ENCODE measurements at places on chromosomes 16 and 17.

- peak; percentile 5 for DNase-seq
These were observed 14.7 kb downstream of the ABR start for GRCh38 chr17:1164935-1165556.

- DNase-seq = no peak
These were observed 40.3 kb upstream of the GAS7 start for GRCh38 chr17:10238661-10239060.

- no peak for DNase-seq
These were observed 1906.3 kb downstream of the TP53TG3F start for GRCh38 chr16:35365675-35366074.

GRCh38 chr17:5562661-5563360 is 21.5 kb downstream of the NLRP1 start:
- DNase-seq = no peak

DNA sequence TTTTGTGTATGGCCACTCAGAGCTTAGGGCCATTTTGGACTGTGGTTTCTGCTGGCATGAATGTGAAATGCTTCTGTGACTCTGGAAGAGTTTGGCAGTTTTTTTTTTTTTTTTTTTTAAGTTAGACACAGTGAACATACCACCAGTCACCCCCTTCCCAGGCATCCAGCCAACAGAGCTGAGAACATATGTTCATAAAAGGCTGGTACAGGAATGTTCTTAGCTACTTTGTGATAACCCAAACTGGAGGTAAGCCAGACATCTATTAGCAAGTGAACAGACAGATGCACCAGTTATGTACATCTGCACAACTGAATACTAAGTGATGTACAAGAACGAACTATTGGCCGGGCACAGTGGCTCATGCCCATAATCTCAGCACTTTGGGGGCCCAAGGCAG is 92.7 kb downstream of the ABCC1 start:
- DNase-seq = no peak

DNA sequence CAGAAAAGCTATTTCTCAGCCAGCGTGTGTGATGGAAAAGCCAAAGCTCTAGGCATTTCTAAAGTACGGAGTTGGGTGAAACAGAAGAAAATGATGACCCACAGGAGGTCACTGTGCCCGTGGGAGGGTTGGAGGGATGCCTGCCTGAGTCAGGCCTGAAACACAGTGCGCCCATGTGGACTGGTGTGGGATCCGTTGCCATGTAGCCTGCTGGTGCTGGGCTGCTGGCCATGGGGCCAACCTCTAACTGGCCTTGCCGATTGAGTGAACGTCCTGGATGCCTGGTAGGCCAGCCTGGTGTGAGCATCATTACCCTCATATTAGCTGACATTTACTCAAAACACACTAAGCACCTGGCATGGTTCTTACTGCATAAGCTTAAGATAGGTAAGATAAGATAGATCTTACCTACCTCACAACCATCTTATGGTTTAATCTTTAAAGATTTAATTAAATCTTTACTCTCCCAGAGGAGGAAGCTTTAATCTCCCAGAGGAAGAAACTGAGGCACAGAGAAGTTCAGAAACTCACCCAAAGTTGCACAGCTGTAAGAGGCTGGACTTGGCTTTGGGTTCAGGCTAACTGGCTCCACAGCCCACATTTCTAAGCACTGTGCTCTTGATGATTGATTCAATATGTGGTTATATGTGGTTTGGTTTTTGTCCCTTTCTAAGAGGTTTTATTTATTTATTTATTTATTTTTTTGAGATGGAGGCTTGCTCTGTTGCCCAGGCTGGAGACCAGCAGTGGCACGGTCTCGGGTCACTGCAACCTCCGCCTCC is 15.7 kb downstream of the MGAT5B start:
- DNase-seq = no peak

DNA sequence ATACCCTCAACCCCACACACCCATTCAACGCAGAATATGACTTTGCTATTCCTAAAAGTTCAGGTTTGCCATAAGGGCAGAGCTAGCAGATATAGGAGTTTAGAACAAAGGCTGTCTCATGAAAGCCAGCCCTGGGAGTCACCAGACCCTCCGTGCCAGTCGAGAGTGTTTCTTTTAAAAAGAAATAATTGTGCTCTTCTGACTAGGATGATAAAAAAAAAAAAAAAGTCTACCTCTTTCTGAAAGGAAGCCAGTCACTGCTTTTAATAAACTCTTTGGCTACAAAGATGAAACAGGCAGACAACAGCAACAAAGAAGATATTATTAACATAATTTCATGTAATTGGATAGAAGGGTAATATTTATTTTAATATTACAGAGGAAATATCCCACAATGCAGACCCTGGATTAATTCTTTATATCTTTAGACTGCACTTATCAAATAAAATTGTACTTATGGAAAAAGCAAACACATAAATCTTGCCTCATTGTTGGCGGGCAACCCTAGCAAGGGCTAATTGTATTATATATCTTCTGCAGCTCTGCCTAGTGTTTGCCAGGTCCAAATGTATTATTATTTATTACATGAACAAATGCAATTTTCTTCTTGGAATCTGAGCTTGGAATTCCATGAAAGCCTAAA is 277.5 kb upstream of the DYNLRB2 start:
- no peak for DNase-seq

GRCh38 chr17:49519781-49520180 is 24.7 kb downstream of the NGFR start:
- no peak for DNase-seq

DNA sequence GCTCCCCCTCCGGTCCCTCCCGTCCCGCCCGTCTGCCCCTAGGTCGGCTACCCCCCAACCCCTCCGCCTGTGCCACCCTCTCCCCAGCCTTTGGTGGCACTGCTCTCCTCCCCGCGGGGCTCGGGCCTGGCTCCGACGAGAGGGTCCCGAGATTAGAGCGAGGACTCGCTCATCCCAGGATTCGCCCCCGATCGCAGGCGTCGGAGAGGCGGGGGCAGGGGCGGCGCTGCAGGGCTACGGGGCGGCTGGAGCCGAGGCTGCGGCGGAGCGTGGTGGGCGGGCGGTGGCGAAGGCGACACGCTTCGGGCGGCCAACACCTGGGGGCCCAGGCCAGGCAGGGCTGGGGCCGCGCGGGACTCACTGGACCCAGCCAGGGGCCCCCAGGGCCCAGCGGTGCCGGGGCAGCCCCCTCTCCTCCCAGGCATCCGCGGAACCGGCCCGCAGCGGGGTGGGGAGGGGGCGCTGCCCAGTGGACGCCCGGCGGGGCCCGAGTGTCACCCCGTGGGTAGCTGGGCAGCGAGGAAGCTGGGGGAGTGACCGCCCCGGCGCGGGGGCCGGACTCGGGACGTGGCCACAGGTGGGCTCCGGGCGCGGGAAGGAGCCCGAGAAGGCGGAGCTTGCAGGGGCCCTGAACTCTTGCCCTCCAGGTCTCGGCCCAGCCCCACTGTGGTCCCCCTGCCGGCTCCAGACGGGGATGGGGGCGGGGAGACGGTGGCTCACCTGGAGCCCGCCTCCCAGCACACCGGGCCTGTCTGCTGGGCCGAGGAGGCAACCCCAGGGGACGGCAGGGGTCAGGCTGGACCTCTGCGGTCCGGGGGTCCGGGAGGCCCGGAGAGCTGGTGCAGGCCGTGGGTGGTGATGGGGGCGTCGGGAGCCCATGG is 1.5 kb downstream of the MGAT5B start:
- DNase-seq = no peak

- DNase-seq = no peak
These were observed 1297.6 kb upstream of the GOT2 start for GRCh38 chr16:60031740-60032139.

DNA sequence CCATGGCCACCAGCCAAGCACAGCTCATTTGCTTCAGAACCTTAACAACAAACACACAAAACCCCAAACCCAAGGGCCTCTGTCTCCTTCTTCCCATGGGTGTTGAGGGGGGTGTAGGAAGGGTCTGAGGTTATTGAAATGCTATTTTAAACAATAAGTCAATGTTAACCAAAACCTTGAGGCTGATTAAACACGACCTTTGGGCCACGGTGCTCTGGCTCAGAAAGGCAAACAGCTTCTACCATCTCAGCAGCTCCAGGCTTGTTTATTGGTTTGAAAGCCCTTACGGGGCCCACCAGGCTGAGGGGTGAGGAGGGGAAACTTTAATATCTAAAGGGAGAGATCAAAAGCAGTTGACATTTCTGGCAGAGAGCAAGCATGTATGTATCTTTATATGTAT is 185.7 kb upstream of the IRX6 start:
- DNase-seq = no peak

GRCh38 chr17:51948128-51948527 is 210.4 kb downstream of the CA10 start:
- DNase-seq = no peak

GRCh38 chr16:3098459-3099394 is at the start of gene ZSCAN10:
Gene ZSCAN10, minus strand, starts transcription at chr16:3099294. Its CDS starts 6,357 bp downstream, at chr16:3092937.
- no peak for DNase-seq

DNA sequence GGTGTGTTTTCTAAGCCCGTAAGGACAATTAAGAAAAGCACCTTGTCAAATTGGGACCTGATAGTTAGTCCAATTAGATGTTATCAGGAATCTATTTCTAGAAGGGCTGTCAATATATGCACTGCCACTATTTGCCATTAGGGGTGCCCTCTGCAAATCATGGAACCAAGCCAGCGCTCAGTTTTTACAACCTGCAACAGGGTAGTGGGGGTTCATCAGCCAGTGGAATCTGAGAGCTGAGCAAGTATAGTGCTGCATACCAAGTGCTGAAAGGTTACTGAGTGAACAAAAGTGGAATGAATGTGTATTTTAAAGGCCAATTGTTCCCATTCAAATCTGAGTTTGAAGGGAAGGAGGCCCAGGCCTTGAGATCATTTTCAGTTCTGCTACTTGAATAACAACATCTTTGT is 10.4 kb downstream of the PRR11 start:
- DNase-seq = peak; percentile 83

DNA sequence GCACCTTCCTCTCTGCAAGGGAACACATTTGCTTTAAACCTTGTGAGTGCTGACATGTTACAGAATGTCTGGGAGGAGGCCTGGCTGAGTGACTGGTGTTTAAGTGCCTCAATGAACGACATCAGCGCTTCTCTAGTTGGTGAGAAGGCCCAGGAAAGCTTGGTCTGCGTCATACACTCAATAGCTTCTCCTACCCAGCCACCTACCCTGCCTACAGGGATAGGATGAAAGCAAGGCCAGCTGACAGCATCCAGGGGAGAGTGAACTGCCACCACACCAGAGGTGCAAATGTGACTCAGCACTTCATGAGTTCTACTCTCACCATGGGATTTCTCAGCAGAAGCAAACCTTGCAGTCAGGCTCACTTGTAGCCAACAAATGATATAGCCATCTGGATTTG is 31.7 kb upstream of the CFAP20 start:
- no peak for DNase-seq

DNA sequence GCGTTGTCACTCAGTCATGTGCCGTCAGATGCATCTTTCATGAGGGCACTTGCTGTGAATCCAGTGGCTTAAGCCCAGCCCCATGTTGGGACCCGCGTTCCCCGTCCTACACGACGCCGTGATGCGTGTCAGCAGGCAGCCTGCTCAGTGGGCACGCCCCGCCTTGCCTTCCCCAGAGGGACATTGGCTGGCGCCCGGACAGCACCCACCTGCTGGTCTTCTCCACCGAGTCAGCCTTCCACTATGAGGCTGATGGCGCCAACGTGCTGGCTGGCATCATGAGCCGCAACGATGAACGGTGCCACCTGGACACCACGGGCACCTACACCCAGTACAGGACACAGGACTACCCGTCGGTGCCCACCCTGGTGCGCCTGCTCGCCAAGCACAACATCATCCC is 8.8 kb downstream of the ITGB4 start:
- DNase-seq = no peak

- DNase-seq = no peak
These were observed 577 bp downstream of the TTC19 start for GRCh38 chr17:15999974-16000827.

DNA sequence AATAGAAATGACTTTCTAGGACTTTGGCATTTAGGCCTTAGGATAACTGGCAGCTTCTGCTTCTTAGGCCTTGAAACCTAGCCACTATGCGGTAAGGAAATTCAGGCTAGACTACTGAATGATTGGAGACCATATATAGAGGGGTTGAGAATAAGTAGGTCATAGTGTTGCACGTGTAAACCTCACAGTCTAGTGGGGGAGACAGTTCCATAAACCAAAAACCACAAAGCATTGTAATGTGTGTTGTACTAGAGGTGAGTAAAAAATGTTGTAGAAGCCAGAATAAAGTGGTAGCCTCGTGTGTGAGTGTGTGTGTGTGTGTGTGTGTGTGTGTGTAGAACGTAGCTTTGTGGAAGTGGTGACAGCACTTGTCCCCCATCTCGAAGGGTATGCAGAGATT is 188.5 kb downstream of the MAP2K6 start:
- no peak for DNase-seq

GRCh38 chr17:45672301-45672700 is 111.8 kb upstream of the CRHR1 start:
- DNase-seq = no peak

- DNase-seq = no peak
These were observed 8.1 kb downstream of the NDE1 start for GRCh38 chr16:15658149-15658548.

DNA sequence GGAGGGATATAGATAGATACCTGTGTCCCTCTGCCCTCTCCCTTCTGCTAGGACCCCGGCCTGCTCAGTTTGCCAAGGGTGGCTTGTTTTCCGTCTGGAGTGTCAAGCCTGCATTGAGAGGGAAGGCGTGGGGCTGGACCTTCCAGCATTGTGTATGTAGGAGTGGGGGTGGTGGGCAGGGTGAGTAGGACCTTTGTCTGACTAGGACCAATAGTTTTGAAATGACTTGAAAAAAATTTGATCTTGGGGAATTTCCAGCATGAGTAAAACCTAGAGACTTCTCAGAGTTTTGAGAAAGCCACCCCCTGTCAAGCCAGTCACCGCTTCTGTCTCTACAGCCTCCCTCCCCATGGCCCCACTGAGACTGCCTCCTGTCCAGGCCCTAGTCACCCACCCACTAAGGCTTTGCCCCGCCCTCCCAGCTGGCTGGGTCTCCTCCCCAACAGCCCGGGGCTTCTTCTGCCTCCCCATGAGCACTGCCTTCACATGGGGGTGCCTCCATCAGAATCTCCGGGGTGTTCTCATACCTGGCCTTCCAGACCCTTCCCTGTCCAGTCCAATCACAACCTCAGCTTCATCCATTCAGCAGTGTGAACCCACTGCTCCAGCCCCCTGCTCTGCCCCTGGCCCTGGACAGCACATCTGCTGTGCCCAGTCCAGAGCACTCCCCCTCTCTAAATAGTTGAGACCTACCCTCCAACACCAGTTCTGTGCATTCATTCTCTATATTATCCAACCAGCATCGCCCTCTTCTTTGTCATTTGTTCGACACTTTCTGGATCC is 207.0 kb downstream of the MSI2 start:
- no peak for DNase-seq

Data from Kasumi-1 (cell line).